Activated CD4-positive, alpha-beta T cell treated with anti-CD3 and anti-CD28 coated beads, Interleukin-2, Interleukin-4, amounts not matched to agents 100 ng/mL and 50 ng/mL, durations not matched to agents 16 hours and 8 hours (primary cell): ENCODE measurements at places on chromosomes 2 and 18.
A peak's percentile ranks its signal among the peaks of the same experiment; 100 is the strongest.

GRCh38 chr2:26576565-26577441 is 64.4 kb downstream of the CIB4 start:
- no peak for DNase-seq

DNA sequence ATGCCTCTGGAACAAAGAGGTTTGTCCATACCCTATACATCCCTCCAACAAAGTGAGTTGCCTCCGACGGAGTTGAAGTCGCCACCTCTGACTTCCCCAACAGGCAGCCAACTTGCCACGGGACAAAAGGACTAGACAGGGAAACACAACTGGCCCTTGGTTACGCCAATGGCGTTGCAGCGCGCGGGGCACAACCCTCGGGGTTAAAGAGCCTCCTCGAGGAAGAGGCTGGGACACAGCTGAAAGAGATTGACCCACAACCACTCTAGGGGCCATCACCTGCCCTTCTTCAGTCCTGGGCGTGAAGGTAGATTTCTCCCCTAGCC is 545 bp downstream of the GTF3C2 start:
- peak; percentile 57 for DNase-seq

GRCh38 chr18:11981543-11982366 is 448 bp downstream of the IMPA2 start:
- peak; percentile 14 for DNase-seq

DNA sequence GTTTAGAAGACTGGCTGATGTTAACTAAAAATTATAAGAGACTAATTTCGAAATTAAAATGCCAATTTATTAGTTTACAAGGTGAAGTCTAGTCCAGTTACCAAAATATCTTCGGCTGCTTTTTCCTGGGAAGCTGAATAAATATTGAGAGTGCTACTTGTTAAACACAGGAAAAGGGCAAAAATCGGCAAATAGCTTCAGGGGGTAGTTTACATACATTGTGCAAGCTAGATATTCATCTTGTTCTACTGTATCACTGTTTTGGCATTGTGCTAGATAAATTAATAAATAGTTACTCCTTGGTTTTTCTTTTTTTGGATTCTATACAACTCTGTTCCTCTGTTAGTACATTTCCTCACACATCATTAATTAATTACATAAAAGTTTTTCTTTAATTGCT is 29.3 kb downstream of the NHEJ1 start:
- no peak for DNase-seq

- no peak for DNase-seq
These were observed 186.5 kb upstream of the KLHL29 start for GRCh38 chr2:23198316-23199114.

DNA sequence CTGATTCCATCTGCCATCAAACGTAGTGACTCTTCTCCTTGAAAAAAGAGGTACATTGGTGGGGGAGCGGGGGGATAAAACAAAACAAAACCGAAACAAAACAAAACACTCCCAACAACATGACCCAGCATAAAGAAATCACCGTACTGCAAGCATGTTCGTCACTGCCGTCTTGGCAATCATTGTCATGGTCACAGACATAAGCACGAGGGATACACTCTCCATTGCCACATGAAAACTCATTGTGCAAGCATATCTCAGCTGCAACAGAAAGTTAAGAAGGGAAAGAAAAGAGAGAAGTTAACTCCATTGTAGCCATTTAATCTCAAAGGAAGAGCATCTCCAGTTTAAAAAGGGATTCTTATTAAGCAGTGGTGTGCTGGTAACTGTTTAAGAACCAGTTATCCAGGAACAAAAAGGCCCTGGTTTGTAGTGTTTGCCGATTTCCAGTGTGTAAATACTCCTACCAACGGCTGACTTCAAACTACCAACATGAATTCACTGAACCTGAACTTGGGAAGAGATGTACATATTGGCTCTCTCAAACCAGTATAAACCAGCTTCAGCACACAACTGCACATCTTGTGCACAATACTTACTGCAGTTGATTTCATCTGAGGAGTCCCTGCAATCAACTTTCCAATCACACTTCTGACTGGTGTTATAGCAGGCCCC is 68.2 kb downstream of the LRP2 start:
- DNase-seq: no peak

GRCh38 chr2:36376319-36376765 is 20.8 kb downstream of the CRIM1 start:
- DNase-seq: no peak

GRCh38 chr2:161017780-161018470 is 142.3 kb upstream of the TANK start:
- no peak for DNase-seq

DNA sequence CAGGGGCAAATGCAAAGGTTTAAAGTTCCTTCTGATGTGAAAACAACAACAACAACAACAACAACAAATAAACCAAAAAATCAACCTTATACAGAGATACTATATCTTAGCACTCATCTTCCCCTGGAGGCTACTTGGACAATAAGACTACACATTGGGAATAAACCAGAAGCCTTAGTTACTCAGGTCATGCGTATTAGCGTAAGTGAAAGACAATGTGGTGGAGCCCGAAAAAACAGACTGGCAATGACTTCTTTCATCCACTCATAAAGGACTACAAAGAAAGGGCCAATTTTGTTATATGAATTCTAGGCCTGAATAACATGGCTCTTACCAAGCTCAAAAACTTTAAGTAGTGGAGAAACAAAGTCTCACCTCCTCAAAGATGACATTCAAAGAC is 19.4 kb upstream of the PPP4R3B start:
- no peak for DNase-seq

- DNase-seq: no peak
These were observed 294.9 kb downstream of the CELF4 start for GRCh38 chr18:37270666-37271052.

DNA sequence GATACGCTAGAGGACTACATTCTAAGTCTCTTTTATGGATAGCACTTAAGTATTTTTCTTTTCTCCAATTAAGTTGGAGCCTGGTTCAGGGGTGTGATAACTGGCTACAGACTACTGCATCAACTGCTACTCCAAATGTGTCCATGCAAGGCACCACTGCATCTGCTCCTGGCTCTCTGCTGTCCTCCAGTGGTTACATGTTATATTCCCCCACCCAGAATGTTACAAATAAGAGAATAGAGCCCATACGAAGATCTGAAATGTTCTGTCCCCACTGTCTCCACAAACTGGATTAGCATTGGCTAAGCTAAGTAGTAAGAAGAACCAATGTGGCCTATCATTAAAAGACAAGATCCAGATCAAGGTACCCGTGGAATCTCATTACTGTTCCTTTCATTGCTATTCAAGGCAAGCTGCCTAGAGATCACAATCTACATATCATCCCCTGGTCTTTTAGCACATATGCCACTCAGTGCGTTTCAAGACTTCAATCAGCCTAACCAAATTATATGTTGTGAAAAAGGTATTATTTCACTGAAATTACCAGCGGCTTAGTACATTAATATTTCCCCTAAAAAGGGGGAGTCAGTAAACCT is 308.3 kb upstream of the SLC8A1 start:
- DNase-seq: peak; percentile 14

DNA sequence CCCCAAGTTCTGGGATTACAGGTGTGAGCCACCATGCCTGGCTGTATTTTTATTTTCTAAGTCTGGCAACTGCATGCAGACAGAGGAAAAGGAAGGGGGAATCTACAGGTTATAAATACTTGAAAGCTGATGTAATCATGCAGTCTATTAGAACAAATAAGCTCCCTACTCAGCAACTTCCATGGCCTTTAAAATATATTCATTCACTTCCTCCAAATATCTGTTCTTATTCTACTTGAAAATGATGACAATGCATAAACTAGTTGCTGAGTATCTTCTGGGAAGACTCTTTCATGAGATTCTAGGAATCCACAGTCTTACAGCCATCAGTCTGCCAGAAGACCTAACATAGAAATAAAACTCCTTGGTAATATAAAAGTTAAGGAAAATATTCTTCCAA is 66.9 kb upstream of the NCKAP5 start:
- DNase-seq: no peak

DNA sequence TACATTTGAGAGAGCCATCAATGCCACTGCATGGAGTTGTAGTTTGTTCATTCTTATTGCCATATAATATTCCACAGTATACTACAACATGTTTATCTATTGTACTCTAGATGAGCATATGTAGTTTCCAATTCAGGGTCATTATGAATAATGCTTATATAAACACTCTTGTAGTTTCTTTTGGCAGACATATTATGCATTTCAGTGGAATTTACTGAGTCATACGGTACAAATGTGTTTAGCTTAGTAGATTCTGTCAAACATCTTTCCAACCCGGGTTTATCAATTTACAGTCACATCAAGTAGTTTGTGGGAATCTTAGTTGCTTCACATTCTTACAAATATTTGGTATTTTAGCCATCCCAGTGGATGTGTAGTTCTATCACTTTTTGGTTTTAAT is 161.1 kb downstream of the KCNH7 start:
- no peak for DNase-seq

GRCh38 chr18:13556502-13556901 is 169.9 kb downstream of the FAM210A start:
- DNase-seq: no peak

GRCh38 chr2:193895226-193895625 is 1700.5 kb upstream of the TMEFF2 start:
- DNase-seq: peak; percentile 72

DNA sequence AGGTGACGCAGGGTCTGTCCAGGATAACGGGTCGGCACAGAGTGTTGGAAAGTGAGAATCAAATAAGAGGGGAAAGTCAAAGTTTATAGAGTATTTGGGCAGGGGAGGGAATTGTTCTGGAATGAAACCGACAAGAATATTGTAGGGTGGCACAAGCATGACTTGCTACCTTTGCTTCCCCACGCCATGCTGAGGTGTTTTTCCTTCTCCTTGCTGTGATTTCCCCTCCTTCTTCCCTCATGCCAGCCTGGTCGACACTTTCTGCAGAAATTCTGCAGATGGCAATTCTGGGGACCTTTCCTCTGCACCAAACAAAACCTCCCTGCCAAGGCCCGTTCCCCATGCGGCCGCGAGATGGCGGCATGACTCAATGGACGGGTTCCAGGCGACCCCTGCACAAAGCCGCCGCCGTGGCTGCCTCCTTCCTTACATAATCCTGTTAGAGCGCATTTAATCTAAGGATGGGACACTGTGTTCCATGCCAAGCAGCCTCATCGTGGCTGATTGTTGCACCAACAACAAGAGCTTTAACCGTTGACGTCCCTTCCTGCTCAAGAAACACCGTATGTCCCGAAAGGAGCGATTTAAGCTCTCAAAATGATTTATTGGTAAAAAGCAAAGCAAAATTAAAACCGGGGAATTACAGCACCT is at the start of gene MRO:
MRO (minus strand) TSS at position 289 of the 651 bp plus-strand sequence. CDS start 10,616 bp downstream, outside the sequence.
- DNase-seq: peak; percentile 80

- no peak for DNase-seq
These were observed 296.7 kb downstream of the LPIN1 start for GRCh38 chr2:12043131-12043530.

GRCh38 chr2:217023611-217024010 is 163.7 kb upstream of the TNP1 start:
- no peak for DNase-seq
